Neural crest cell (in vitro differentiated cells): ENCODE measurements at places on chromosomes 3 and 15. TPM values are rescaled to one million over a fixed set of nuclear protein-coding genes. Genes with fewer than 3 reads are reported as not detected.

- peaks cover 5% of the 10 kb centered on the region for H3K4me1 ChIP-seq
- H3K4me3 ChIP-seq, result no peak overlapping the region
- no peaks in the 10 kb centered on the region for H3K36me3 ChIP-seq
- peaks cover 28% of the 10 kb centered on the region for H3K27me3 ChIP-seq
Measured at GRCh38 chr3:50194128-50194902, 2.9 kb downstream of the GNAT1 start.

The ARPIN gene
- 26.0 and 26.6 TPM in 2 replicates for total RNA-seq

DNA sequence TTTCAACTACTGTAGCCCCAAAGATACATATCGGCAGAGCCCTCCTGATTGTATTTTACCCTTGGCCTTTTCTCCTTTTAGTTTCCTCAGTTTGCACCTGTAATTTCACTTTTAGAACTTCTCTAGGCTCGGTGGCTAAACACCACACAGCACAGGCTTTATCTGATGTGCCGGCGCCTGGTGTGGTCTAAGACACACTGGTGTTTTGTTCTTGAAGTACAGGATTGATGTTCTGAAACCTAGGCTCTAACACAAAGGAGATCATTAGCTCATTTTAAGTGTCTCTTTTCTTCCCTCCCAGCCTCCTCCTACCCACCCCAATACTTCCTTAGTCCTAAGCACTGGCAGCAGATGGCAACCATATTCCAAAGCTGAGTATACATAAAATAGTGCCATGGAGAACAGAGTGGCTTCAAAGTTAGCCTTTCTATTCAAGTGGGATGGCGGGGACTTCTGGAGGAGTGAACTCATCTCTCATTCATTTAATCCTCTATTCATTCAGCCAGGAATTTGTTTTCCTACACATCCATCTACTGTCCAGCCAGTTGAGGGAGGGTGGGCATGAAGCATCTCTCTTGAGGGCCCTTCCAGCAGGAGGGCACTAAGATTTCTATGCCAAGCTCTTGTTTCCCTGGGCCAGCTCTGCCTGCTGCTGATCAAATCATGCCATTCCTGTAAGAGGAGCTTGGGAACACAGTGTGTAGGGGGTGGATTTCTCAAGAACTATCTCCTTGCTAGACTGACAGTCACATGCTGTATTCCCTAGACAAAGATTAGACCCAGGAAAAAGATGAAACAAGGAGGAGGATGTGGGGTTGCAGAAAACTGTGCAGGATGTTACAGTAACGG lies 71.2 kb downstream of the TIGIT start:
- peaks cover 18% of the 10 kb centered on the region for H3K4me1 ChIP-seq
- no peak overlapping the region for H3K4me3 ChIP-seq
- no peak for DNase-seq
- no peaks in the 10 kb centered on the region for H3K27me3 ChIP-seq

DNA sequence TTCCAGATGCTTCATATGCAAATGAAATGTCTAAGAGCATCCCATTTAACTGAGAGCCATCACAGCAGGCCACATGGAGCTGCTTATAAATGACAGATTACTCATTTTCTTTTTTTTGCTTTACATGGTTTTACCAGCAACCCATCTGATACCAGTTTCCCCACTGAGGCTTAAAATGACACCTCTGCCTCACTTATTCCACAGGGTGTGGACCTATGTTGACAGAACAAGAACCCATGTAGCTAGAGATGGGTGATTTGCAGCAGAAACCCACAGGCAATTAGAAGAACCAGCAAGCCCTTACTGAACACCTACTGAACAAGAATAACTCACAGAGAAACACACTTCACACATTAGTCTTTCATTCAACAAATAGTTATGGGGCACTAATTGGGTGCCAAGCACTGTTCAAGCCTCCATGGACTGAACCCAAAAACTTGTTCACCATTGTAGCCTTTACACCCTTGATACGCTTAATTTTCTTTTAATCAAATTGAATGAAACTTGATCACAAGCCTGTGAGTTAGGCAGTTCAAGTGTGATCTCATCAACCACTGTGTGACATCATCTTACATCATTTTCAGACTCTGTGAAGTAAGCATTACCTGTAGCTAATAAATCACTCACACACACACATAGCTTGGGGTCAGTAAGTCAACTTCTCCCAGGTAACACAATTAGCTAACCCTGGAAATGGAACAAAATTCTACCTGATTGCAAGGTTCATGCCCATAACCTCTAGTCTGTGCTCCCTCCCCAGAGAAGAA lies 45.4 kb downstream of the MAGI1 start:
- DNase-seq, result no peak
- H3K27ac ChIP-seq, result no peak overlapping the region
- H3K4me1 ChIP-seq, result peaks cover 2% of the 10 kb centered on the region
- H3K36me3 ChIP-seq, result no peaks in the 10 kb centered on the region

GRCh38 chr15:57273402-57273801 lies 102.9 kb upstream of the CGNL1 start:
- no peaks in the 10 kb centered on the region for H3K27me3 ChIP-seq
- H3K4me1 ChIP-seq, result peaks cover 17% of the 10 kb centered on the region
- H3K27ac ChIP-seq, result no peak overlapping the region
- no peak for DNase-seq
- peaks cover 45% of the 10 kb centered on the region for H3K36me3 ChIP-seq
- no peak overlapping the region for H3K4me3 ChIP-seq

GRCh38 chr15:78069462-78070029 lies 8.0 kb downstream of the TBC1D2B start:
- no peaks in the 10 kb centered on the region for H3K36me3 ChIP-seq
- H3K4me3 ChIP-seq, result no peak overlapping the region
- no peak for DNase-seq
- H3K27ac ChIP-seq, result no peak overlapping the region

- H3K4me1 ChIP-seq, result peaks cover 3% of the 10 kb centered on the region
- no peak for DNase-seq
- H3K27me3 ChIP-seq, result peaks cover 53% of the 10 kb centered on the region
- no peaks in the 10 kb centered on the region for H3K36me3 ChIP-seq
- H3K27ac ChIP-seq, result no peak overlapping the region
- H3K4me3 ChIP-seq, result no peak overlapping the region
Measured at GRCh38 chr15:101803676-101804075, 367 bp downstream of the OR4F6 start.

The TMEM108 gene
- total RNA-seq, result 5.3 and 5.8 TPM in 2 replicates

The FOXB1 gene
- total RNA-seq, result 5.9 and 6.1 TPM in 2 replicates

The LYZL4 gene
- not detected in 2 replicates for total RNA-seq

GRCh38 chr15:68363353-68363752 lies 68.6 kb downstream of the ITGA11 start:
- no peaks in the 10 kb centered on the region for H3K27me3 ChIP-seq
- peaks cover 37% of the 10 kb centered on the region for H3K4me1 ChIP-seq
- no peak overlapping the region for H3K4me3 ChIP-seq
- no peak for DNase-seq
- no peak overlapping the region for H3K27ac ChIP-seq

The CPEB1 gene
- 0.72 and 0.84 TPM in 2 replicates for total RNA-seq
